ENCODE measurements at places on chromosomes 13 and 19.

GRCh38 chr19:16873594-16873993 lies 15.2 kb upstream of the F2RL3 start:
- DNase-seq, result no peak

- DNase-seq, result no peak
Observed at GRCh38 chr19:45177817-45178261, at the start of gene TRAPPC6A. TRAPPC6A (minus strand) TSS chr19:45178237; CDS start chr19:45178218, 19 bp downstream.

DNA sequence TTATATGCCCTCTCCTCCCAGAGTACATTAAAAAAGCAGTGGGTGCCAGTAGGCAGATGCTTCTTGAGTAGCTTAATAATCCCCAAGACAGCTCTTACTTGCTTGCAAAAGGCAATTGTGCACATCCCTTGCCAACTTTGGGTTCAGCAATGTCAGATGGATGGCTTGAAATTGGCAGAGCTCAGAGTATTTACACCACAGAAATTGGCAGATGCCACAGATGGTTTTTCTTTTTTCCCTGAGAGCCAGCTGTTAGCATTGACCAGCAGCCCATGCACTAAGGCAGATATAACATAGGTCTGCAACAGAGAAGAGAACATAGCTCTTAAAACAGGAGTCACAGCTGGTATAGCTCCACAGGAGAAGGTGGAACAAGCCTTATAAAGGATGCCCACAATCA lies 18.4 kb upstream of the RNASEH2B start:
- no peak for DNase-seq

DNA sequence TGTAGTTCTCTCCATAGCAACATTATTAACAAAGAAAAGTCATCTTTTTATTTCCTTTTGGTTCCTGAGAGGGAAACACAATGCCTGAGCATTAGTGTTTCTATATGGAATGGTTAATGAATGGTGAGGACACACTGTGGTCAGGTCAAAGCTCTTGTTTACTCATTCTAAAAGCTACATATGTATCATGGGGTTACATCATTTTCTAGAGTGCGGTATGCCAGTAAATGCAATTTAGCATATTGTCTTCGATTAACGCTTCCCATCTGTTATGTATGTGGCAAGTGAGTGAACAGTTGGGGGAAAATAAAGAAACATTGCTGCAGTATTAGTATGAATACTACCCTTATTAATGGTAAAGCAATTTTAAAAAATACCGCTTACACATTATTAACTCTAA lies 1152.2 kb upstream of the SPRY2 start:
- no peak for DNase-seq

DNA sequence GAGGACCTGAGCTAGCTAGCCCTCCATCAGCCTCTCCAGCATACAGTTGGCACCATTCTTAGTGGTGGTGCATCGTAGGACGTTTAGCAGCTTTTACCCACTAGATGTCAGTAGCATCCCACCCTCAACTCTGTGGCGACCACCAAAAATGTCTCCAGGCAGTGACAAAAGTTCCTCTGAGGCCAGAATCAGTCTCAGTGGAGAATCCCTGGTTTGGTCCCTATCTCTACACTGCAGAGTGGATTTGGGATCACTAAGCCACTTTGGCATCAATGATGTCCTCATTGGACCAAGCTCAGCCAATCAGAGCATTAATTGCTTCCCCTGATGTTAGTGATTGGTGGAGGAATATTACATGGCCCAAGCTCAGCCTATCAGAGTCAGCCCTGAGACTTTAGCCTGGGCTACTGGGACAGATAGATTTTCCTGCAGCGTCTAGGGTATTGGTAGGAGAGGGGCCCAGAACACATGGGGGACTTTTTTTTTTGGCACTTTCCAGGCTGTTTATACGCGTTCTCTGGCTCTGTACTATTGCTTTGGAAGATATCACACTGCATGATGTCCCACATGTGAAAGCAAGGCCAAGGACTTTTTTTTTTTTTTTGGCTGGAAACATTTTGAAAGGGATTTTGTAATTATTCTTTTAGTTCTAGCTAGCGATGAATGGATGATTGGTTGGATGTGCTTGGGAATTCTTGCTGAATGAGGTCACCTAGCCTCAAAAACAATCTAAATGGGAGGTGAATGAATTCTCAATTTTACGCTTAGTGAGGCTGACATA lies 7.0 kb downstream of the TMEM221 start:
- DNase-seq, result no peak

- no peak for DNase-seq
Observed at GRCh38 chr19:13887517-13887916, 10.6 kb downstream of the NANOS3 start.

DNA sequence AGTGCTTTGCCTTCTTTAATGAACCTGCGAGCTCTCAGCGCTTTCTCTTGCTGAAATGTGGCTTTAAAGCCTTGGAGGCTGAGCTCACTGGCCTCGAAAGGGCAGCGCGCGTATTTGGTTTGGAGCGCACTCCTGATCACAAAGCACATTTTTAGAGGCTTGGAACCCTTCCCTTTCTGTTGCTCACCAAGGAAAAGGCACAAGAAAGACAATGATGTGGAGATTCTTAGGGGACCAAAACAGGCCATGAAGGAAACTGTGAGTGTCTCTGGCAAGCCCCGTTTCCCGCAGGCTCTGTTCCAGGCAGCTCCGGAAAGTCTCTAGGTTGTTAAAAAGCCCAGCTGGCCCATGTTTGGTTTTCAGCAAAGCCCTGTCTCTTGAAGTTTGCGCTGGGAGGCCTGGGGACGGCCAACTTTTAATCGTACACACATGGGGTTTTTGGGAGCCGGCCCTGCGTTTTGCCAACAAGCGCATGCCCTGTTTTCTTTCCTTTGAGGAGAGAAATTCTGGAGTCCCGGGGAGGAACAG lies 9.4 kb upstream of the SPC24 start:
- DNase-seq, result no peak

GRCh38 chr19:12779162-12779993 lies 4.0 kb upstream of the HOOK2 start:
- DNase-seq, result no peak

DNA sequence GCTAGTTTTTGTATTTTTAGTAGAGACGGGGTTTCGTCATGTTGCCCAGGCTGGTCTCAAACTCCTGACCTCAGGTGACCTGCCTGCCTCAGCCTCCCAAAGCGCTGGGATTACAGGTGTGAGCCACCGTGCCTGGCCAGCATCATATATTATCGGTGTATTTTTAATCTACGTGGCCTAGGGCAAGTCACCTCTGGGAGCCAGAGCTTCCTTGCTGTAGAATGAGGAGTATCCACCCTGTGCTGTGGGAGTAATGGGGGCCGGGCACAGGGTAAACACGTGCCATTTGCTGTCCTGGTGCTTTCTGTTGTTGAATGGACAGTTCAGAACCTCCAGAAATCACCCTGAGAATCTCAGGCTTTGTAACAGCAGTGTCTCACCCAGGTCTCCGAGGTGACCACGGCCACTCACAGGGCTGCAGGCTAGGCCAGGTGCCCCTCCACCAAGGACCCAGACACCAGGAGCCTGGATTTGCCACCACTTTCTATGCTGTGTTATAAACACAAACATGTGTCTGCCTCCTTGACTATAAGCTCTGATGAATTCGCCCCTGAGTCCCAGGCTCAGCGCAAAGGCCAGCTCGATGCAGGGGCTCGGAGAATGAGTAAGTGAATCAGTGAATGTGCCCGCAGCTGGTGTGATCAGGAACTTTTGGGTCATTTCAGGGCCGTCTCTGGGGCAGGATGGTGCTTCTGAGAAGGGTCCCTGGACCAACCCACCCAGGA lies 22.7 kb downstream of the POP4 start:
- no peak for DNase-seq

GRCh38 chr13:51714663-51715168 lies 89.2 kb downstream of the DHRS12 start:
- DNase-seq, result no peak

DNA sequence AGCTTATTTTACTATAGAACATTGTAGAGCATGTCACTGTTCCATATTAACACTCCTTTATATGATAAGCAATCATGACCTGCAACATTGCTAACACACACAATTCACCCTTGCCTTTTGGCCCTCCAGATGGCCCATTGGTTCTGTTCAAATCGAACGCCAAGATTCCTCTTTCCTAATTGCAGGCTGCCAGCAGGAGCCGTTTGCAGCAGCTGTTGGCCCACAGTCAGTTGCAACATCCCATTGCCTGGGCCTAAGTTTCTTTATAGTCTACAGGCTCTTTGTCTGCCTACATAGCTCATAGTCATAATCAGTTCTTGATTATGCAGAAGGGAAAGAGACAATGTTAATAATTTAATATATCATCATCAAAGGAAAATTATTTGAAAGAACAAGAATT lies 37.6 kb downstream of the KCTD12 start:
- DNase-seq, result no peak

DNA sequence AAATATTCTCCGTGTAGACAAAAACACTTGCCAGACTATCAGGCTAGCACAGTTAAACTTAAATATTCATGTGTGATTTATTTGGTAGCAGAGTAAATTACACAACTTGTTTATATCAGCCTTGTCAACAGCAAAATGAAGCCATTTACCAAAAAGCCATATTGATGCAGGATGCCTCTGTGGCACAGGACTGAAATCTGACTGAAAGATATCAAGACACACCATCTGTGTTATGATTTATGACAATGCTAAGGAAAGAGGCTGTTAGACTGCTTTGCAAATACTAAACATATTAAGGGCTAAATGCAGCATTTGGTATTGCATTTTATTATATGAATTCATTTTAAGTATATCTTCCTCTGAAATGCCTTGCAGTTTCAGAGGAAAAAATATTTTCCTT lies 44.8 kb upstream of the FNDC3A start:
- no peak for DNase-seq

GRCh38 chr13:39364947-39365468 lies 238.0 kb downstream of the LHFPL6 start:
- DNase-seq, result no peak

DNA sequence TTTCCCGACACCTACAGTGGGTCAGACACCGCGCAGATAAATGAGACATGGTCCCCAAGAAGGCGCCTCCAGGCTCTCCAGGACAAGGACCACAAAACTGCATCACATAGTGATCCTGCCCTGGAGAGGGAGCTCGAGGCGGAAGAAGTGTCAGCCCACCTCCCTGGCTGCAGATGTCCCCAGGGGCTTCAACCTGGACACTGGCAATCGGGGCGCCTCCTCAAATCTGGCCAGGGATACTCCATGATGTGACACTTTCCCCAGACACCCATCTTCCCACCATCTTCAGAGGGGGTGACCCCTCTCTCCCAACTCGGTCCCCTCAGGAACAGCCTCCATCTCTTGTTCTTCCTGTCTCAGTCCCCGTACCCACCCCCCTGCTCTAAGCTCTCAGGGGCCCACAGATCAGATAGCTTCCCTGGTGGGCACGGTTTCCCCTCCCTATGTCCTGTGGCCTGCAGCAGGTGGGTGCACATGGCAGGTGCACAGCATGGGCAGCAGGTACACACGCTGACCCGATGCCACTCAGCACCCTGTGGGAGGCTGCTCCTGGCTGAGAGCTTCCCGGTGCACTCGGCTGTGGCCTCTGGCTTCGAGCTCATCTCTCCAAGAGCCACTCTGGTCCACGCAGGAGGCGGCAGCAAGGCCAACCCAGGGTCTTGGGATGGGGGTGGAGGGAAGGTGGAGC lies 61.2 kb downstream of the PEPD start:
- DNase-seq, result no peak

DNA sequence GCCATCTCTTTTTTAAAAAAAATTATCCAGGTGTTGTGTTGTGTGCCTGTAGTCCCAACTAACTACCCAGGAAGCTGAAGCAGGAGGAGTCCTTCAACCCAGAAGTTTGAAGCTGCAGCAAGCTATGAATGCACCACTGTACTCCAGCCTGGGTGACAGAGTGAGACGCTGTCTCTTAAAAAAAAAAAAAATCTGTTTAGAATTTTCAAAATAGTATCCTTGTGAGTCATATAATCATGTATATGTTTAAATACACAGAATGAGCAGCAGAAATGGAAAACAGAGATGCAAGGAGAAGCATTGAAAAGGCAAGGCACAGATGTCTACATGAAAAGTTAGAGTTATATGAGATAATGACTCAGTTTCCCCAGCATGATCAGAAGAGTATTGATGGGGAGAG lies 31.2 kb downstream of the SYDE1 start:
- DNase-seq, result no peak

DNA sequence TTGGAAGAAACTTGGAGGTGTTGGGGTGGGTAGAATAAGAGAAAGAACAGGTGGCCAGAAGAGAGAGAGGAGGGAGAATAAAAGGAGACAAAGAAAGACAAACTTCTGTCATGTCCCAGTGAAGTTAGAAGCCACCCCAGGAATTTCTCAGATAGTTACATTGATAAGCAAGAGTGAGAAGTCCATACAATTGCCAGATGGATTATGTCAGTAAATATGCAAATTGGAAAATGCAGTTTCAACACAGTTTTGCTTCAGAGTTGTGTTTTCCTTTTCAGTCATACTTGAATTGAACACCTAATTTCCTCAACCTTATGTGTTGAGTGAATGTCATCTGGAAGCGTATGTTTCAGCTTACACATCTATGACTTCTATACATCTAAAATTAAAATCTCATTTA lies 139.2 kb downstream of the RXFP2 start:
- no peak for DNase-seq

DNA sequence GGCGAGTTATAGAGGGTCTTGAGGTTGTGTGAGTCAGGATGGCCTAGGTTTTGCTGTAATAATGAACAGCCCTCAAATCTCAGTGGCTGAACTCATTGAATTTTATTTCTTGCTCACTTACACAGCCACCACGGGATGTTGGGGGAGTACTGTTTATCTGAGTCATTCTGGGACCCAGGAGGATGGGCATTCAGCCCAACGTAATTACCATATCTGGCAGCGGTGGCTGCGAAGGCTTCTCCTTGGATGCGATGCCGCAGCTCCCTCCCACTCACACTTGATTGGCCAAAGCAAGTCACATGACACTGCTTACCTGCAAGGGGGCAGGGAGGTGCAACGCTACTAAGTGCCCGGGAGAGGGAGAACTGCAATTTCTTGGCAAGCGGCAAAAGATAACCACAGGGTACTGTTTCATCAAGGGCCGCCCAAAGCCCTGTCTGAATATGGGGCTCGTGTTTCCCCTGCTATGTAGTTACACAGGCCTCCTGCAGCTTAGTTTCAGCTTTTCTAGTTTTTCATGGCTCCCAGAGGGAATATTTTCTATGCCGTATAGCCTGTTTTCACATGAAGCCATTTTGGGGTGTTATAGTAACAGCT lies 19.9 kb downstream of the ZSWIM9 start:
- no peak for DNase-seq

DNA sequence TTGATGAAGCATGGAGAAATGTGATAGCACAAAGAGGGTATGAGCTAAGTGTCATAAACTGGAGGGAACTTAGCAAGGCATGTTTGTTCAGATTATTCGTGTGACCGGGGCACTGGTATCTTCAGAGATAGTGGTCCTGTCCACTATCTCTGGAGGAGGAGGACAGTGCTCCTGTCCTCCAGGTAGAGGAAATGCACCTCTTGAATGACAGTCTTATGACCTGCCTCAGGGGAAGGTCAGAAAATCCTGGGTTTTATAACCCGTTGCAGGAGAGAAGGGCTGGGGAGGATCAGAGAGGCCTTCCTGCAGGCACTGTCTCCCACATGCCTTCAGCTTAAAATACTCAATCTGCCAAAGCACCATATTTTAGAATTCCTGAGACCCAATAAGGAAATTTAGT lies 213.5 kb upstream of the UBL3 start:
- DNase-seq, result no peak

GRCh38 chr19:29643361-29643935 lies 21.8 kb upstream of the PLEKHF1 start:
- no peak for DNase-seq
